Osteocyte (in vitro differentiated cells): ENCODE measurements at places on chromosomes 3 and 15.

GRCh38 chr3:53820084-53820483 lies 26.1 kb downstream of the CHDH start:
- no peak for DNase-seq

GRCh38 chr3:45927881-45928280 lies 15.4 kb upstream of the CXCR6 start:
- no peak for DNase-seq

GRCh38 chr3:42229942-42230688 lies 35.9 kb downstream of the CCK start:
- no peak for DNase-seq

- DNase-seq, result peak; percentile 90
Observed at GRCh38 chr3:168096210-168096652, 507 bp upstream of the GOLIM4 start.

- DNase-seq, result no peak
Observed at GRCh38 chr15:96622714-96623113, 292.2 kb downstream of the NR2F2 start.

GRCh38 chr3:43175541-43175940 lies 69.7 kb upstream of the POMGNT2 start:
- peak; percentile 46 for DNase-seq

DNA sequence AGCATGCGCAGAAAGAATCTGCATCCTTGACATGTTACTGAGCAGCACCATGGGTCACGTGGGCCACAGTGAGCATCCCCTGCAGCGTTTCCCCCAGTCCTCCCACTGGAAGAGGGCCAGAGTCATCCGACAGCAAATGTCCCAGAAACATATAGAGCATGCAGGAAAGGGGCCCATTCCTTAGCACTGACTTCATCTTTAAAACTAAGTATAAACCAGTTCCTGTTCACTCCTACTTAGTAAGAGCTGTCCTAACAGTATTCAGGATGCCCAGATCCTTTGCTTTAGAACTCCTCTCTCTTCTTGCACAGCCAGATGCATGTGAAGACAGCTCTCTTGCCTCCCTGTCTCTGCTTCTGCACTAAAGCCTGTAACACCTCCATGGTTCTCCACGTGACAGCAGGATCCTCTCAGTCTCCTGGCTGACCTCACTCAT lies 79.3 kb upstream of the OXTR start:
- DNase-seq, result no peak

GRCh38 chr3:135155228-135155627 lies 360.2 kb downstream of the EPHB1 start:
- DNase-seq, result no peak

DNA sequence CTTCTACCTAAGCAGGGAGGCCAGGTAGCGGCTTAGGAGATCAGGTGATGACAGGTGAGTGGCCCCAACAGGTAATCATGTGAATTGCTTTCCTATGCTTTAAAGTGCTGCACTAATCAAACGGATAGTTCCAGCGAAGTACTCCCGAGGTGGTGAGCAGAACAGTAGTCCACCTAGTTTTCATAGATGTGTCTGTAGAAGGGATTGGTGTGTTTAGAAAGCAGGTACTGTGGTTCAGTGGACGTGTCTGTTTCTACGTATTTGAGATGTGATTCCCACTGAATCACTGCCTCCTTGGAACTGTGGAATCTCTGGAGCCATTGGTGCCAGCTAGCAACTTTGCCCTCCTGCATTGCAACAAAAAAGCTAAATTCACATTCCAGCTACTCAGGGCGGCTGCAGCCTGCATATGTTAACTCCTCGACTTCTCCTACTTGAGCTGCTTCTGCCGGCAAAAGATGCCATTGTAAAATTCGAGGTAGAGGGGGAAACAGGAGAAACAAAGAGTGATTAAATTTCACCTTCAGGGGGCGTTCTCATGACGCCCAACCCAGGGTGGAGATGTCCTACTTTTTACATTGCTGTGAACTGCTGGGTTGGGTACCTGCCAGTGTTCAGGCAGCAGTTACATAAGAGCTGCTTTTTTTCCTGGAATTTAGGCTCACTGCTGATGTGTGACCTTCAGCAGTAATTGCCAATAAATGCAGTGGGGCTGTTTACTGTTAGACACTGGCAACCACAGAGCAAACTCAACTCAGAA lies 227.3 kb downstream of the ITPR1 start:
- no peak for DNase-seq

GRCh38 chr15:81492331-81492968 lies 118.4 kb upstream of the TMC3 start:
- DNase-seq, result no peak

DNA sequence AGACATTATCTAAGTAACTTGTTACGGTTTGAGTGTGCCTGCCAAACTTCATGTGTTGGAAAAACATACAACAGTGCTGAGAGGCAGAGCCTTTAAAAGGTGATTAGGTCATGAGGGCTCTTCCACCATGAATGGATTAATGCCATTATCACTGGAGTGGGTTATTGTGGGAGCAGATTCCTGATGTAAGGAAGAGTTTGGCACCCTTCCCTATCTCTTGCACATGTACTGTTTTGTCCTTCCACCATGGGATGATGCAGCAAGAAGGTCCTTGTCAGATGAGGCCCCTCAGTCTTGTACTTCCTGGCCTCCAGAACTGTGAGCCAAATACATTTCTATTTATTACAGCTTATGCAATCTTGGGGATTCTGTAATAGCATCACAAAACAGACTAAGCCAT lies 413.9 kb downstream of the EPHA3 start:
- DNase-seq, result no peak

DNA sequence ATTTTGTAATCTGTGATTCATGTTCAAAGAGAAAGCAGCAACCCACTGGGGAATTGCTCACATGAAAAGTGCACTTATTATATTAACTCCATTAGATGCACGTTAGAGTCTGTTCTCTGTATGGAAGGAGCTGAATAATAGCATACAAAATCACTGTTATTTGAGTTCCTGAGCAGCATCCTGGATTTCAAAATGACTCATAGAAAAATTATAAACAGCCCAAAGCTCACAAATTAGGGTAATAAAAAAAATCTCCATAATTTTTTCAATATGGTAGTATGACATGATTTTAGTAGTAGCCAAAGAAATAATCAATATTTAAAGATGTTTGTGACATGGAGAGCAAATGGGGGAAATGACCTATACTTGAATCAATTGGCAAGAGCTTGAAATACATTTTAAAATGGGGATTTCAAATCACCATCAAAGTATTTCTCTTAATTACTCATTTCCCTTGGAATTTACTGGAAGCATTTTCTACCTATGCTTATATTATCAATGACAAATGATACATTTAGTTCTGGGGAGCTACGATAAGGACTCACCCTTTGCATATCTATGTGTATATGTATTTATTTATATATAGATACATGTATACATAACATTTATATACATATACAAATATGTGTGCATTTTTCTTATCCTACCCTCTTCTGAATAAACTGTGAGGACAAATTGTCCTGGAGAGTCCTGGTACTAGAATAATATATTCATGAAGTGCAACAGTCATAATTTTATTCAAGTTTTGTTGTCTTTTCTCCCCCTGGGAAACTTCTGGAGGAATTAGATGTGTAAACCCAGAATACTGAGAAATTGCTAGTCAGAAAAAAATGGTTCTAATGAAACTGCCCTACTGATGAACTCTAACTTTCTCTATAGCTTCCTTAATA lies 116.3 kb downstream of the RPL22L1 start:
- DNase-seq, result no peak

GRCh38 chr3:159453945-159454344 lies 534.7 kb upstream of the IL12A start:
- DNase-seq, result no peak

- DNase-seq, result no peak
Observed at GRCh38 chr3:154060238-154061000, 60.8 kb upstream of the ARHGEF26 start.

DNA sequence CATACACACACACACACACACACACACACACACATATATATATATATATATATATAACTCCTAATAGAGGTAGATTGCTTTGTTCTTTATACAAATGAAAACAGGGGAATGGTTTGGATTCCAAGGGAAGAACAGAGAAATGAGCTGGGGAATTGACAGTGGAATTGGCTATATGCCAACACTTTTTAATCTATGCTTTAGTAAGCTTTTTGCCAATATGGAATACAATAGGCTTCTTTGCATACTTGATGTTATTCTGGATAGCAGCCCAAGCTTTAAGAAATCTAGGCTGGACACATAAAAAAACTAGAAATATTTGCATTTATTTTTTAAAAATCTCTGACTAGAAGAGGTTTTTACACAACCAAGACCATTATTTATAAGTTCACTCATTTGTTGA lies 334.2 kb upstream of the MDFIC2 start:
- no peak for DNase-seq

- no peak for DNase-seq
Observed at GRCh38 chr3:159796226-159796625, 192.4 kb upstream of the IL12A start.

- DNase-seq, result no peak
Observed at GRCh38 chr3:100104442-100104798, 9.9 kb downstream of the FILIP1L start.

DNA sequence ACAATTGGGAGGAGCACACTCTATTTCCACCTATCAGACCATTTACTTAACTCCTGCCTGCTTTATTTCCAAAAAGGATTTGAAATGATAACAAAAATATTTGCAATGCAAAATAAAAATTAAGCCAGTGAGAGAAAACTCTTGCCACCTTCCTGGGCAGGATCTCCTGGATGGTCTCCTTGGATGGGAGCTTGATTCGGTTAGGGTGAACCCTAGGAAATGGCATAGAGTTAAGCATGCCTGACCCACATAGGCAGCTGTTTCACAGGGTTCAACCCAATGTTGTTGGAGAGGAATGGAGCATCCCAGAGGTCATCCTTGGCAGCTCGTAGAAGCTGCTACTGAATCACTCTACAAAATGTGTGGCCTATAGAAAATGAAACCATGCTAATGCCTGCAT lies 83.8 kb downstream of the TGFBR2 start:
- no peak for DNase-seq

DNA sequence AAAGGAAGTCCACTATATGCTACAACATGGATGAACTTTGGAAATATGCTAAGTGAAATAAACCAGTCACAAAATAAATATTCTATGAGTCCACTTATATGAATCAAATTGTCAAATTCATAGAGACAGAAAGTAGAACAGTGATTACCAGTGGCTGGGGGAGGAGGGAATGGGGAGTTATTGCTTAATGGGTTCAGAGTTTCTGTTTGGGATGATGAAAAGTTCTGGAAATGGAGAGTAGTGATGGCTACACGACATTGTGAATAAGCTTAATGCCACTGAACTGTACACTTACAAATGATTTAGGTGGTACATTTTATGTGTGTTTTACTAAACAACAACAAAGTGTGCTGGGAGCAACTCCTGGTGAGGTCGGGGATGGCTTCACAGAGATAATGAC lies 38.1 kb downstream of the HOMER2 start:
- no peak for DNase-seq

DNA sequence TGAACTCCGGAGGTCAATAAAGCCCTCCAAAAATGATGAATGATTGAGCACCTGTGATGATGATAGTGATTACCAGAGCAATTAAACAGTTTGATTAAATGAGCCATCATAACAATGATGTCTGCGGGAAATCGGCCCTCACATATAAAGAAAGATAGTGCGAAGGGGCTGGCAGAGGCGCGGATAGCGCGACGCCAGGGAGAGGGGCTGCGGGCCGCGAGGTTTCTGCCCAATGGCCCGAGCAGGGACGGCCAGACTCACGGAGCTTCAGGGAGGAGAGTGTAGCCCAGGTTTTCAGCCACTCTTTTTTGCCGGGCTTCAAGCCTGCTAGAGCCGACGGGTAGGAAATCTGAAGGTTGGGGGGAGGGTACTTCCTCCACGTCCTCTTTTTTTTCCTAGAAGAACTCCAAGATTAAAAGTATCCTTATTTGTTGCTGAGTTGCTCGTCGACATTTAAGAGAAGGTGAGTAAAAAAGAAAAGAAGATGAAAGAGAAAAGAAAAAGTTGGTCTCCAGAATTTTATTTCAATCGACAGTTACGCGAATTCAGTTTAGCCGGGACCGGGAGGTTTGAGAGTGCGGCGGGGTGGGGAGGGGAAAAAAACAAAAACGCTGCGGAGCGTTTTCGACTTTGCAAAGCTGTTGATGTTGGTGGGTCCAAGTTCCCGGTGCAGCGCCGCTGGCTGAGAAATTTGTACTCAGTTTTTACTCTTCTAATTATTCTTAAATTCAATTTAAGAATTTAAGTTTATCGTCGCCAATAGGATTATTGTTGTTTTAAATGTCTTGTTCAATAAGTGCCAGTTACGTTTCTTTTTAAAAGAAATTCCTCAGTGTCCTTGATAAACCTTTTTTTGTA lies 2.2 kb upstream of the MEIS2 start:
- DNase-seq, result no peak

- DNase-seq, result no peak
Observed at GRCh38 chr3:60760145-60760544, 491.1 kb downstream of the FHIT start.

DNA sequence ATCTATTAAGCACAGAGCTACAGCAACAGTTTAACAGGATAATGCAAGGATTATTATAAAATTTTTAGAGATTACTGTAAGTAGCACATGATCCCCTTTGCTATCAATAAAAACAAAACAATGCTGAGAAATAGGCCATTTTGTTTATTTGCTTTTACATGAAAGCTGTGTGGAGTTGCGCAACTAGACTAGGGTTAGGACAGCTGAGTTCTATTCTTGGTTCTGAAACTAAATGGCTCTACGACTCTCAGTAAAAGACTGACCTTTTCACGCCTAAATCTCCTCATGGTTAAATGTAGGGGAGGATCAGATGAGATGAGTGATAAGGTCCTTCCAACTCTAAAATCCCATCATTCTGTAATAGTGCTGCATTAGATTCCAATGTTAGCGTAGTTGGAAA lies 25.0 kb downstream of the KCNMB2 start:
- DNase-seq, result no peak

DNA sequence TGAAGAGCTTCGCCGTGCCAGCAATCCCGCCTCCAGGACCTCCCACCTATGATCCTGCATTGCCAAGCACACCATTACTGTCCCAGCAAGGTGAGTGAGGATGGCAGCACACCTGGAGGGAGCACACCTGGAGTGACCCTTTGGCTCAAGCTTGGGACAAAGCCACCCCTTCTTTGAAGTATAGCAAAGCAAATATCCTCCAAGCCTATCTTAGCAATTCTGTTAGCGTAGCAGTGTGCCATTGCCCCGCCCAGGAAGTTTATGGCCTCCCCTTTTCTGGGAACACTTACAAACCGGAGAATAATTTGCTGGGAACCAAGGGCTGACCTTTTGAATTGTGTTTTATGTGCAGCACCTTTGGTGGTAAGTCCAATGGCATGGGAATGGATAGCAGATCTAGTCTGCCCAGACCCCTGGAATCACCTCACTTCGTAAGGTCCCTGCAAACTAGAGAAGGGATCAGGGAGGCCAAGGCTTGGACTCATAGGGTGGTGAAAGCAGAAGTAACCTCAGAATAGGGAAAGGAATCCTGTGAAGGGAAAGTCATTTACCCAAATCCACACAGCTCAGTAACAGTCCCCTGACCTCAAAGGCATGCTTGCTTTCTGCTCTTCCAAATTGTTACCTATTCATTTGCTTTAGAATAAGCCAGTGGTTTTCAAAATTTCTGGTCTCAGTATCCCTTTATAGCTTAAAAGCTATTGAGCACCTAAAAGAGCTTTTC lies 70.1 kb downstream of the HCN4 start:
- no peak for DNase-seq
